Cardiac muscle cell (in vitro differentiated cells and primary cell): ENCODE measurements at places on chromosomes 12 and 14. TPM values are rescaled to one million over a fixed set of nuclear protein-coding genes. Genes with fewer than 3 reads are reported as not detected.

The MSI1 gene
- polyA plus RNA-seq = 26.2 and 38.7 TPM in 2 replicates

The CACNA1C gene
- polyA plus RNA-seq = 30.4 and 40.8 TPM in 2 replicates

The NPAS3 gene
- polyA plus RNA-seq = 0.18 and 0.82 TPM in 2 replicates

The GPD1 gene
- 2.5 and 4.3 TPM in 2 replicates for polyA plus RNA-seq

The MANSC4 gene
- not detected in 2 replicates for polyA plus RNA-seq

The ESPL1 gene
- 1.3 and 4.8 TPM in 2 replicates for polyA plus RNA-seq

The LMNTD1 gene
- 0.69 TPM in 1 of 2 replicates, not detected in the other for polyA plus RNA-seq

The HOXC10 gene
- not detected in 2 replicates for polyA plus RNA-seq

GRCh38 chr12:65916991-65917695 is 92.9 kb downstream of the HMGA2 start:
- DNase-seq = no peak
- H3K27me3 ChIP-seq = no peaks in the 10 kb centered on the region
- no peak overlapping the region for H3K4me3 ChIP-seq
- no peaks in the 10 kb centered on the region for H3K36me3 ChIP-seq
- no peaks in the 10 kb centered on the region for H3K4me1 ChIP-seq

- H3K36me3 ChIP-seq = no peaks in the 10 kb centered on the region
- no peak overlapping the region for H3K27ac ChIP-seq
- no peak overlapping the region for H3K4me3 ChIP-seq
- no peaks in the 10 kb centered on the region for H3K4me1 ChIP-seq
Observed at GRCh38 chr12:7045913-7046312, 14.6 kb upstream of the C1S start.

GRCh38 chr14:88521818-88522217 is 33.0 kb downstream of the PTPN21 start:
- no peak for DNase-seq
- no peaks in the 10 kb centered on the region for H3K27me3 ChIP-seq
- no peak overlapping the region for H3K27ac ChIP-seq
- no peaks in the 10 kb centered on the region for H3K36me3 ChIP-seq
- H3K4me1 ChIP-seq = no peaks in the 10 kb centered on the region

- no peaks in the 10 kb centered on the region for H3K36me3 ChIP-seq
- no peak for DNase-seq
- H3K27me3 ChIP-seq = no peaks in the 10 kb centered on the region
Observed at GRCh38 chr14:84028080-84028604, 1501.8 kb upstream of the FLRT2 start.

- no peaks in the 10 kb centered on the region for H3K27me3 ChIP-seq
- H3K36me3 ChIP-seq = no peaks in the 10 kb centered on the region
- H3K4me1 ChIP-seq = no peaks in the 10 kb centered on the region
- no peak overlapping the region for H3K27ac ChIP-seq
Observed at GRCh38 chr12:128025589-128026245, 241.3 kb upstream of the TMEM132C start.

DNA sequence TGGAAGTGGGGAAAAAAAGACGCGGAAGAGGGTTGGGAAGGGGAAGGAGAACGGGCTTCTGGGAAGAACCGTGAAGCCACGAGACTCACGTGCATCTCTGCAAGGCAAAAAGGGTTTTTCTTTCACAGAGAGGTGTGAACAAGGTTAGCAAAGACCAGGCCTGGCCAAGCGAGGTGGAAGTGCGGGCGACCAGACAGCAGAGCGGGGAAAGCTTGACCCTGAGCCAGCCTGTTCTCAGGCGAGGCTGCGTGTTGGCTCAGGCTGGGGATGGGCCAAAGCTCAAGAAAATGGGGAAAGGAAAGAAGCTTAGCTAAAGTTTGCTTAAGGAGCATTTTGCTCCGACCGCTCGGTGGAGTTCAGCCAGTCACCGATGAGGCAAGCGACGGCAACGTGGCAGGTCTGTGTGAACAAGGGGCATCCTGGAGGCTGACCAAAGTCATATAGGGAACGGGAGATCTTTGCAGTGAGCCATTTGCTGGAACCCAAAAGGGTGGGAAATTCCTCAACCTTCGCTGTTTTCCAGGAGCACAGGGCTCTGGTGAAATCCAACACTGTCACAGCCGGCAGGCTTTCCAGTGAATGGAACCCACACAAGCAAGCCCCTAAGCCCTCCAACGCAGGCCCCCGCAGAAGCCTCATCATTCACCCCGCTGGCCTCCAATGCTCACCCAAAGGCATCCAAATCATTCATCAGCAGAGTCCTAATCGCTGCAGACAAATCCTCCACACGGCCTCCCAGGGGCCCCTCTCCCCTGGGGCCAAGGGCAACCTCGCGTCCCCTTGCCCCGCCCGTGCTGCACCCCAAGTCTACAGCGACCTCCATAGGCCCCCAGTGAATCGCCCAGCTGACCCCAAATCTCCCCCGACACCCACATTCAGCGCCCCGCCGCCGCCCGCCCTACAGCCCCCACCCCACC is 754 bp downstream of the ZNF605 start:
- H3K27ac ChIP-seq = peak overlapping the region; percentile 99
- H3K4me1 ChIP-seq = peaks cover 3% of the 10 kb centered on the region
- DNase-seq = peak; percentile 45
- no peaks in the 10 kb centered on the region for H3K36me3 ChIP-seq

GRCh38 chr14:97618917-97619690 is 821.9 kb downstream of the VRK1 start:
- no peaks in the 10 kb centered on the region for H3K4me1 ChIP-seq
- no peaks in the 10 kb centered on the region for H3K27me3 ChIP-seq
- H3K4me3 ChIP-seq = no peak overlapping the region
- DNase-seq = no peak
